Lower lobe of right lung (tissue), 2 donors: ENCODE measurements at places on chromosomes 6 and 20. TPM values are rescaled to one million over a fixed set of nuclear protein-coding genes. Genes with fewer than 3 reads are reported as not detected.
A peak's percentile ranks its signal among the peaks of the same experiment; 100 is the strongest.

GRCh38 chr6:125019918-125020317, 57.7 kb downstream of the RNF217 start:
- no peak for DNase-seq

The KCNG1 gene
- not detected for total RNA-seq

DNA sequence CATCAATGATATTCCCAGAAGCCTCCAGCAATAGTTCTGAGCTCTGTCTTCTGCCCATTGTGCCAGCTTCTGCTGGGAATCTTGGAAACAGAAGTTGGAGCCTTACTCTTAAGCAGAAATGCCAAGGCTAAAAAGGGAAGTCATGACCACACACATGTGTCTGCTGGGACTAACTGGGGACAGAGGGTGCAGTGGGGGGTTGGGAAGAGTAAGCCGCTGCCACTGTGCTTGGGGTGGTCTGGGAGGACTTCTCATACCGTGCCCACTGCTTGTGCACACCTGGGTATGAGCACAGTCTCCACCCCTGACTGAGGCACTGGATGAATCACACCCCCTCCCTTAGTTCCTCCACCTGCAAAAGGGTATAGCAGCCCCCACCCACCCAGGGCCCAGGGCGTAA, 90.7 kb downstream of the CDC5L start:
- no peak for DNase-seq

The GPLD1 gene
- total RNA-seq: 3.6 TPM

DNA sequence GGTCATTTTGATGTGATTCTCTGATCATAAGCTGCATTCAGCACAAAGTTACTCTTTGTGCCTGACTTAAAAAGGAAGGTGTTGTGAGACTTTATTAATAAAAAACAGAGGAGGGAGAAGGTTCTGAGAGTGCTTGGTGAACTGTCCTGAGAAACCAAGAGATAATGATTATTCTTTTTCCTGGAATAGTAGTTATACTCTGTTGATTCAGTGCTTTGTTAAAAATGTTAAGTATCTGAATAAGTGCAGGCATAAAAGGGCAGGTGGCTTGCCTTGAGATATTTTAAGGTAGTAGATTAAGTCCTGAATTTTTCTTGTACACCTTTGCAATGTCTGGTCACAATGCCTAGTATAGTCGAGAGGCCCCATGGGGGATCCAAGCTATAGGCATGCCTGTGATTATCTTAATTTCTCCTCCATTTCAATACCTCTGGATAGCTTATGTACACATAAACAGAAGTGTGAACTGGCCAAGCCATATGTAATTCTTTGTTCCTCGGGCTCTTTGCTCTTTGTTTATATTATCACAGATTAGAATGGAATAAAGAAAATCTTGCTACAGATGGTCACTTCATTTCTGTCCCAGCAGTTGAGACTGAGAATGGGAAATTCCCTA, 50.0 kb downstream of the SOBP start:
- no peak for DNase-seq

DNA sequence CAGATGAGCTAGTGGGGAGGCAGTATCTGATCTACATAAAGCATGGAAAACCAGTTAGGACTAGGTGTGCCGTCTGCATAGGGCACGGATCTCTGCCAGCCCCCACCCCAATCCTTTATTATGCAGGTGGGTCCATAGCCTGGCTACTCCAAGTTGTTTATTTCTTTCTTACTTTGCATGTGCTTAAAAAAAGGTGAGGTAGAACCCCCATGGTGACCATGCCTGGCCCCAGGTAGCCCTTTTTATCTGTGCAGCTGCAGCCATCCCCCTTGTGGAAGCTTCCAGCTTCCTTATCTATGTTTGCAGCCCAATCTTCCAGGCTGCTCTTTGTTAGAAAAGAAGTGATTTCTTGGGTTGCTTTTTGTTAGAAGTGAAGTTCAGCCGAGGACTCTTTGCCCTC, 9.0 kb upstream of the TREM2 start:
- DNase-seq: no peak

The SHLD1 gene
- total RNA-seq: 6.0 TPM

- DNase-seq: no peak
These were observed 167.5 kb downstream of the ZFAND3 start for GRCh38 chr6:37987018-37987417.

DNA sequence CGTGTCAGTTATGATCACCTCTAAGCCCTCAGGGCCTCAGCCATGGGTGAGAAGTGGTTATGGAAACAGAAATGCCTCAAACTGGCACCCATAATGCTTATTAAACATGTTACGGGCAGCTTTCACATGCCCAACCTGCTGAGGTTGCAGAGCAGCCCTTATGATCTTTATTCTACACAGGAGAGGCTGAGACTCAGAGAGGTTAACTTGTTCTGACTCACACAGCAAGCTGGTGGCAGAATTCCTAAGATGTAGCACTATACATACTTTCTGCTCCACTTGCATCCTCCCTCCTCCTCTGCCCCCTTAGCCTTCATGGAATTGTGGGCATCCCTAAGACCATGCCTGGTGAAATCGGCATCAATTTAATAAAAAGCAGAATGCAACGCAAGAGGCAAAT, 34.7 kb upstream of the IGF2R start:
- no peak for DNase-seq

DNA sequence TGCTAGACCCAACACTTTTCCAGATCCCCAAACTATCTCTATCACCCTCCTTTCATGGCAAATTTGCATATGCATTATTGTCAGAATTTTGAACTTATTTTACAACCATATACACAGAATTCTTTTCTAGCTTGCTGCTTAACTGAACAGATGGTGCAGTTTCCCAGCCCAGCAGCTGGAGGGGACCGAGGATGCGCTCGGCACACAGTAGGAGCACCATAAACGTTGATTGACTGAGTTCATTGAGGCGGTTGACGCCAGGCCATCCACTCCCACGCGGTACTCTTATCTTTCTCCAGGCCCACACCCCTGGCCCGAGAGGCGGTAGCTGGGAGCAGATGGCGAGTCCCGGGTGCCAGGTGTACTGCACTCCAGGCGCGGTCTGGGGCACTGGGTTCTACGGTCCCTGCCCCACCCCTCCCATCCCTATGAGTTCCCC, 6.8 kb upstream of the SOX4 start:
- DNase-seq: peak; percentile 59

The EBF4 gene
- 15.3 TPM for total RNA-seq

The SCRT2 gene
- not detected for total RNA-seq

The GJA10 gene
- not detected for total RNA-seq

DNA sequence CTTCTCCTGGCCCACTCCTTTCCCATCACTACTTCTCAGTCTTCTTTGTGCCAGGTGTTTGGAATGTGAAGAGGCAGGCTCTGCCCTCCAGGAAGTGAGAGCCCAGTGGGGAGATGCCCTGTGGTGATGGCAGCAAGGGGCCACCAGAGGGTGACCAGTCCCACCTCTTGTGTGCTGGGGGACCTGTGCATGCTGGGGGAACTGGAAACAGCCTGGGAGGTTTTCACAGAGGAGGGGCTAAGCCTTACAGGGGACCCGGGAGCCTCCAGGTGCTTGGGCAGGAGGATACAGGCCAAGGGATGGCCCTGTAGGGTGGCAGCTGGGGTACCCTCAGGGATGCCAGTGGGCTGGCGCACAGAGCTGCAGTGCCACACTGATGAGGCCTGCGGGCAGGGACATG, 72.3 kb downstream of the RAMACL start:
- no peak for DNase-seq

DNA sequence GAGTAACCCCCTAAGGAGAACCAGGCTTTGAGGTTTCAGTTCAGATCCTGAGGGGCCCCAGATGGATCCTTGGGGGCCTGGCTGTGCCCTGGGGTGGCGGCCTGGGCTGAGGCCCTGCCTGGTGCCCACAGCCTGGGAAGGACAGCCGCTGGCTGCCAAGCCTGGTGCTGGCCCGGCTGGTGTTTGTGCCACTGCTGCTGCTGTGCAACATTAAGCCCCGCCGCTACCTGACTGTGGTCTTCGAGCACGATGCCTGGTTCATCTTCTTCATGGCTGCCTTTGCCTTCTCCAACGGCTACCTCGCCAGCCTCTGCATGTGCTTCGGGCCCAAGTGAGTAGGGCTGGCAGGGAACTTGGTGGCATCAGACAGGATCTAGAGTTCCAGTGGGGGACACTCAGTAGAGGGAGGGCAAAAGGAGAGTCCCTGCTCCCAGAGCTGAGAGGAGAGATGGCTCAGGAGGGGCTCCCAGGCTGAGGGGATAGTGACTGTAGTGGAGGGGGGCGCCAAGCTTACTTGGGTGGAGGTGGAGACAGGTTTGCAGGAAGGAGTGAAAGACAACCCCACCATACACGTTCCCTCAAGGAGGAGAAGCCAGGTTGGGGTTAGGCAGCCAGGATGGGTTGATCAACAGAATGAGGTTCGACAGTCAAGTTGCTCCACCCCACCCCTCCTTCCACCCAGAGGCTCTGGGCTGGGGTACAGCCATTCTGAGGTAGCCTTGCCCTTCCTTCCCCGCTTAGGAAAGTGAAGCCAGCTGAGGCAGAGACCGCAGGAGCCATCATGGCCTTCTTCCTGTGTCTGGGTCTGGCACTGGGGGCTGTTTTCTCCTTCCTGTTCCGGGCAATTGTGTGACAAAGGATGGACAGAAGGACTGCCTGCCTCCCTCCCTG, 9.5 kb downstream of the SLC29A1 start:
- peak; percentile 38 for DNase-seq

The CD93 gene
- total RNA-seq: 99.7 TPM

DNA sequence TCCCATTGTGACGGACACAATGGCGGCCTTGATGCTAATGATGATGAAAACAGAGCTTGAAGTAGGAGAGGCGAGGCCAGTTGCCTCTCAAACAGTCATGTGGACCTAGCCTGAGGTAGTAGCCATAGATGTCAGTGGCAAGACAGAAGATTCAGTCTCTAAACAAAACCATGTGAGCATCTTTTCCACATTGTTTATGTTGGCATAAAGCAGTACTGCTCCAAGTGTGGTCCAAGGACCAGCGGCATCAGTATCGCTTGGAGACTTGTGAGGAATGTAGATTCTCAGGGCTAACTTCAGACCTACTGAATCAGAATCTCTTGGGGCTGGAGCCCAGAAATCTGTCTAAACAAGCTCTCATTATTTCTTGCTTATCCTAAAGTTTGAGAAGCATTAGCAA, 312.8 kb upstream of the JAG1 start:
- no peak for DNase-seq

The SLC35A1 gene
- 41.0 TPM for total RNA-seq

The CCN6 gene
- not detected for total RNA-seq

DNA sequence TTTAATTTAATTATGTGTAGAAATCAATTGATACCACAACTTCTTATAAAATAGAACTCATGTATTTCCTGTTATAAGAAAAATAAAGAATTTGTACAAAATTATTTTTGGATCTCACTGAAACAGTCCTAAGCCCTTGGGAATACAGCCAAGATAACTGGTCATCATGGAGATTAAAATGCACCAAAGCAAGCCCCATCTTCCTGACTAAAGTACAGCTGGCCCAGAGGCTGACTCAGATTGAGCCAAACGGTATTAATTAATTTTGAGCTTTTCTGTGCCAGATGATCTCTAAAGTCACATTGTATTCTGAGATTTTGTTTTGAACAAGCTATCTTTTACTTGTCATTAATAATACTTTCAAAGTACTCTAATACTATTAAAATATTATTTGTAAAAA, 978.5 kb downstream of the TBC1D32 start:
- DNase-seq: no peak

- no peak for DNase-seq
These were observed 418.6 kb upstream of the MAN1A1 start for GRCh38 chr6:119768201-119768600.

The CST2 gene
- total RNA-seq: not detected

The KIF25 gene
- total RNA-seq: 0.56 TPM

The NANP gene
- 5.4 TPM for total RNA-seq

GRCh38 chr20:10876558-10876957, 202.8 kb upstream of the JAG1 start:
- DNase-seq: no peak

The ACTL10 gene
- 1.3 TPM for total RNA-seq

- peak; percentile 83 for DNase-seq
These were observed 1.5 kb downstream of the SIGLEC1 start for GRCh38 chr20:3710703-3711483.

The EYA4 gene
- total RNA-seq: 2.6 TPM

DNA sequence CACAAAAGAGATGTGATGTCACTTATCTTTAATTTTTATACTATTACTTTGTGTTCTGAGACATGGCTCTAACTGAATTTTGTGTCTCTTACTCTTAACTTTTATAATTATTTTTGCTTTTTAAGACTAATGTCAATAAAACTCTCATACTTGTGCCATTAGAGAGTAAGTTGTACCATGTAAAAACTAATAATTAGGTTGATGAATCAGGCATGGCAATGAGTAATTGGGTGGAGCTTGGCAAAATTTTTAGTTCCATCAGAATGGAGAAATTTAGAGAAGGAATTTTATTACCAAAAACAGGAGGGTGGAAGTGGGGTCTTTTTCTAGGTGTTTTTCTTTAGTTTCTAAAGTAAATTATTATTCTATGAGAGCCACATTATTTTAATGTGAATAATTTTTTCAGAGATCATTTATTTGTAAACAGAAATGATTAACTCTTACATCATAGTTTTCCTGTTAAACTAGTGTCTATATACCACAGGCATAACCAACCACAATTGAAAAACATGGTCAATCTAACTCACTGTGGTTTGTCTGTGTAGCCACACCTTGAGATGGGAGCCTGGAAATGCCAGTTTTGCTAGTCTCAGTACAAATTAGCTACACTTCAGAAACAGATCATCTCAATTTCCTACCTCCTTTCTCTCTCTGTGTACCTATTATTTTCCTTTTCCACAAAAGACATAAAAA, 51.8 kb downstream of the ELOVL4 start:
- DNase-seq: no peak

GRCh38 chr6:108714766-108715414, 133.3 kb upstream of the ARMC2 start:
- no peak for DNase-seq

DNA sequence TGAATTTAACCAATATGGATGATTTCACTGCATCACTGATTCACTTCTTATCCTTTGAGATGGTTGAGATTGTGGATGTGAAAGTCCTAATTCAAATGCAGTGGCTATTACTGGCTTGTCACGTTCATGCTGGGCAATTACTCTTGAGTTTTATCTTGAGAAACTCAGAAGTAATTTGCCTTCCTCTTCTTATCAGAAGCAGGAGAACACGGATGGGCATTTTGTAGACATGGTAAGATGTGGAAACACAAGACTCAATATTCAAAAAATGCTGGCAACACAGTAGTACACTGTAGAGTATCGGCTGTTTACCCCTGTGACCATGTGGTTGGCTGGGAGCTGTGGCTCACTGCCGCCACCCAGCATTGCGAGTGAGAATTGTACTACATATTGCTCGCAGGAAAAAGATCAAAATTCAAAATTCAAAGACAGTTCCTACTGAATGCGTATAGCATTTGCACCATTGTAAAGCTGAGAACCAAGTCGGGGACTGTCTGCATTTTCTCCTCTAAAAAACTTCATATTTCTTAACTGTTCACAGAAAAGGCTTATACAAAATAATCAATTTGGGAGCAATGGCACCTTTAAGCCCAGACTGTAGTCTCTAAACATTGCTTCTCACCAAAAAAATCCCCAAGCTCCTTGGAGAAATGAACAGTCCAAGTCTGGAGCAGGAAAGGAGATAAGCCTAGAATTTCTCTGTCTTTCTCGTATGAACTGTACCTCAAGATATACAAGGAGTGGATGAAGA, 61.9 kb upstream of the ELOVL5 start:
- DNase-seq: peak; percentile 65

The EYS gene
- total RNA-seq: not detected

GRCh38 chr20:32072168-32072750, 20.2 kb downstream of the HCK start:
- no peak for DNase-seq
